ENCODE measurements at places on chromosomes 6 and 20.
A peak's percentile ranks its signal among the peaks of the same experiment; 100 is the strongest.

GRCh38 chr6:75437421-75437891 lies 56.1 kb downstream of the FILIP1 start:
- peak; percentile 72 for DNase-seq

GRCh38 chr6:13164291-13164690 lies 164.0 kb downstream of the TBC1D7 start:
- no peak for DNase-seq

DNA sequence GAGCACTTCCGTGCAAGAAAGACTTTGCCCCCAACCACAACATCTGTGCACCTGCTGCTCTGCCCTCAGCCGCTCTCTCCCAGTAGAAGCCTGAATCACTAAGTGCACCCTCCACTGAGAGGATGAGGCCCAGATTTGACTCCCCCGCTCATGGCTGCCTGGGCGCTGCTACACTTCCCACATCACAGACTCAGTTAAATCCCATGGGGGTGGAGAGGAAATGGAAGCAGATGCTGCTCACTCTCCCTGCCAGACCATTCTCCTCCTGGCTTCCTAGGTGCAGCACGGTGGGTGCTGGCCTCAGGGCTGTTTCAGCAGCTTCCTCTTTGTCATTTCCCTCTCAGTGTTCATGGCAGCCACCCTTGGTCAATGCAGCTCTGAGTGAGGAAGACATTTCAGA lies 4.8 kb downstream of the CST5 start:
- no peak for DNase-seq

GRCh38 chr20:47244451-47244850 lies 112.0 kb downstream of the ZMYND8 start:
- no peak for DNase-seq

GRCh38 chr6:147834084-147834776 lies 325.7 kb downstream of the SAMD5 start:
- no peak for DNase-seq

GRCh38 chr6:24940311-24940917 lies 4.7 kb upstream of the RIPOR2 start:
- no peak for DNase-seq

DNA sequence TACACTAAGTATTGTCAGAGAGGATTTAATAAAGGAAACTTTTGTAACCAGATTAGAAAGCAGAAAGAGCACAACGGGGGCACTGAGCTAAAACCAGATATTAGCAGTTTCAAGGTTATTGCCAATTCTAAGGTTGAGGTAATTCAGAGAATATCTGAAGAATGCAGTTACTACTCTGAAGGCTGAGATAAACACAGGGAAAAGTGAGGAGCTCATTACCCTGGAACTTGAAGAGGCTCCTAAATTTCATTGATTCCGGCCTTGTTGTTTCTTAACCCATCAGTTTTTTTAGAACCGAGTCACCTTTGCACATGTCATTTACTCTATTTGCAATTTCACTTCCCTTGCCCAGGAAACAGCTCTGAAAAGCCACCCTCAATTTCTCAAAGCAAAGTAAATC lies 72.4 kb upstream of the BTBD3 start:
- peak; percentile 19 for DNase-seq

Data from GM03348 (cell line).